Mucosa of descending colon (tissue), 3 donors: ENCODE measurements at places on chromosomes 4 and X. TPM values are rescaled to one million over a fixed set of nuclear protein-coding genes. Genes with fewer than 3 reads are reported as not detected.

DNA sequence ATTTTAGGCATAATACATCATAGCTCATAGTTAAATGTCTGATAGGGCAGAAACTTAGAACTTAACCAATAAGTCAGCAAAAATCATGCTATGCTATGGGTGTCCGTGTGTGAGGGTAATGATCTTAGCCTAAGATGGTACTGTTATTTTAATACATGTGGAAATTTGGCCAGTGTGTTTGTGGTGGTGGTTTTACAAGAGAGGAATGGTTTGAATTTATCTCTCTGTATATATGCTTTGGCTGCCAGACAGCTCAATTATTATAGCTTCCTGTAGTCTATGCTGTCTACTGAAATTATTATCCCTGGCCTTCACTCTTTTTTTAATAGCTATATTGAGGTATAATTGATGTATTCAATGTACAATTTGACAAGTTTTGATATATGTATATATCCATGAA is 21.3 kb downstream of the ZNF330 start:
- DNase-seq = no peak

DNA sequence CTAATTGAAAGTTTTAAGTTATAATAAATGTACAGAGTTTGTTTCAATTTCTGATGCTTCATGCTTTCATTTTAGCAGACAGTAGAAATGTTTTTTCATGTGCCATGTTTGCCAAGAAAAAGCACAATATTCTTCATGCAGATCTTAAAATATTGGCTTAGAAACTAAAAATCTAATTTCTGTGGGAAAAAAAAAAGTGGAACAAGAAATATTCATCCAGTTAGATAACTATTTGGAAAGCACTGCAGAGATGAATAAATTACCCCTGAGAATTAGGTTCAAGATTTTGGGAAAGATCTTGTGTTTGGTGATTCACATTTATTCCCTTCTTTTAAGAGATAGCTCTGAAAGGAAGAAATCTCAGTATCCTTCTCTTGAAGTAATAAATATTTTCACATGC is 912.5 kb downstream of the C4orf33 start:
- DNase-seq = no peak

- DNase-seq = no peak
Observed at GRCh38 chr4:124429746-124430250, 282.7 kb downstream of the ANKRD50 start.

DNA sequence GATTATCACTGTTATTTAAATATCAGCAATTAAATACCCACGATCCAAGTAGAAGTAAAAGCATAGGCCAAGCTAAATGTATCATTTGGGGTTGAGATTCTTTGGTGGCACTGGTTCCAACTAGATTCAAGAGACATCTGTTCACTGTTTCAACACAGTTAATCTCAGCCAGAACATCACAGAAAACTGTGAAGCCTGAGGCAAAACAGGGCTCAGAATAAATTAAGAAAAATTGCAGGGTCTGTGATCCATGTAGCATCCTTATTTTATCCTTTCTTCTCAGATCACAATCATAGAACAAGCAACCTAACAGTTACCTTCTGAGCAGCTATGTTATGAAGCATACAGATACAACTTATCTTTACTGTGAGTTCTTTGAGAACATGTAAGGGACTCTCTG is 23.7 kb downstream of the YTHDC1 start:
- DNase-seq = no peak

- no peak for DNase-seq
Observed at GRCh38 chr4:156906325-156906724, 65.3 kb downstream of the PDGFC start.

DNA sequence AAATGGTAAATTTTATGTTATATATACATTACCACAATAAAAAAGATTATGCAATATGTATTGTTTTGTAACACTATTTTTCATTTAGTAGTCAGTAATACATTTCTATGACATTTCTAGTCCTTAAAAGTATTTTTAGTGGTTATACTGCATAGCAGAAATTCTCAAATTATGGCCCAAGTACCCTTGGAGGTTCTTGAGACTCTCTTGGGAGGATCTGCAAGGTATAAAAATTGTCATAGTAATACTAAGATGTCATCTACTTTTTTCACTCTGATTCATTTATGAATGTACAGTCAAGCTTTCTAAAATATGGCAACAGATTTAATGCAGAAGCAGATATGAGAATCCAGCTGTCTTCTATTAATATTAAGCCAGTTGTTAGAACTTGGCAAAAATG is 138.6 kb upstream of the NAP1L5 start:
- DNase-seq = no peak

Gene LAS1L
- 23.6 TPM for total RNA-seq

Gene MAB21L2
- 493 TPM for total RNA-seq

Gene CCSER1
- 32.4 TPM for total RNA-seq

Gene ATOH1
- total RNA-seq = 14.0 TPM
